Fibroblast of skin of abdomen (primary cell): ENCODE measurements at places on chromosomes 1 and 21.

GRCh38 chr1:23562137-23562876 is 3.0 kb upstream of the ID3 start:
- peak; percentile 98 for DNase-seq

GRCh38 chr1:172833954-172834353 is 175.1 kb downstream of the FASLG start:
- DNase-seq = no peak

DNA sequence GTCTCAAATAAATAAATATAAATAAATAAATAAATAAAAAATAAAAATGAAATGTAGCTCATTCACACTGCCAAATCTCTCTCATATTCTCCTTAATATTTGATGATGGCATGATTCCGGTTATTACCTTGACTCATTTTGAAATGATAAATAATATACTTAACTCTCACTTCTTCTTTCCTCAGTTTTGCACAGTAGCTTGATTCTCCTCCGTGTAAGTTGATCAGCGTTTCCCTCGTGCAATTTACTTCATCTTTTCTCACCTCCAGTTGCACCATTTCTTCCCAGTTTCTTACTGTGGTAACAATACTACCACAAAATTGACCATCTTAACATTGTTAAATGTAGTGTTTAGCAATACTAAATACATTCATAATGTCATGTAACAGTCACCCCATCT is 111.6 kb downstream of the RIPK4 start:
- no peak for DNase-seq

DNA sequence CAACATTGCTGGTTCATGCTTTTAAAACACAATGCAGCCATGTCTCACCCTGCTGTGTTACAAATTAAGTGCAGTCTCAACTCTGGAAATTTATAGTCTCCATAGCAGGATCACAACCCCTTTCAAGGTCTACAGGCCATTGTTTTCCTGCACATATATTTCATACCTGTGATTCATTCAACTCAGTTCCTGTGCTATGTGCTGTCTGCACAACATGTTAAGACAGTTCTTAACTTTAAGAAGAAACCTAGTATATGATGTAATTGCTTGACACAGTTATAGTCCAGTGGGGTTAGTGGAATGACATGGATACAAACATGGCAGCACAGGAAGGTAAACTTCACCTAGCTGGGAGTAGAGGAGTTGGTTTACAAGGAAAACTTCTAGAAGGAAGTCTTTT is 106.4 kb downstream of the IFI44 start:
- no peak for DNase-seq

DNA sequence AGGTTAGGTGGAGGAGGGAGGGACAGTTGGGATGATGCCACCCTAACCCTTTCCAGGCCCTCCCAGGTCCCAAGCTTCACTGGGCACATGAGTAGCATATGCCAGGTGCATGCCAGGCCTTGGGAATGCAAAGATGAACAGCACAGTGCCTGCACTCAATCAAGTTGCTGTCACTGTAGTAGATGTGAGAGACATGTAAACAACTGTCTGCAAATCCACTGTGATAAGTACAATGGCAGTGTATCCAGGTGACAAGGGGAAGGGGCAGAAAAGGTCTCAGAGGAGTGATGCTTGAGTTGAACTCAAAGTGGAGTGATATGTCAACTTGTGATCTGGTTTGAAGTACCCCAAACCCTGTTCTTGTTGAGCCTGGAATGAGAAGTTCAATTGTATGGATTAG is 49.5 kb upstream of the LRRN2 start:
- no peak for DNase-seq

DNA sequence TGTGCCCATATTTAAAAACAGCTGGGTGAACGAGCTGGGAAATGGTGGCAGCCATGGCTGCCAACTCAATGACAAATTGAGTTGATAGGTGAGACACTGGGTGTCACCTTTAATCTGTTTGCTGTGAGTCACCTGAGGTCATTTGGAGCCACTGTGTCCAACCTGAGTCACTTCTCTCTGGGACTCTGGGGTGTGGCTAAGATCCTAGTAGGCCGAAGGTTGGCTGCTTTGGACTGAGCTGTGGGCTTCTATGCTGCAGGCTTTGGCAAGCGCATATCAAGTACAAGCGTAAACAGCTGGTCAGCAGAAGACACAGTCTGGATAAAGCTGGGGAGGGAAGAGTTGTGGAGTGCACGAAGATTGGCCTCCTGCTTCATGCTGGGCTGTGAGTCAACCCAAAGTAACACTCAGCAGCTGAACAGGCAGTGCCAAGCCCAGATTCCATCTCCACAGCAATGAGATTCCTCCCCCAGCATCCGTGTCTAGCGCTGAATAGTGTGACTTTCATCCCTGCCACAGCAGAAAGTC is 24.0 kb downstream of the TEX35 start:
- peak; percentile 96 for DNase-seq

GRCh38 chr1:161799792-161800191 is 33.7 kb downstream of the ATF6 start:
- no peak for DNase-seq

GRCh38 chr21:17501107-17502006 is 11.5 kb upstream of the CXADR start:
- DNase-seq = no peak

DNA sequence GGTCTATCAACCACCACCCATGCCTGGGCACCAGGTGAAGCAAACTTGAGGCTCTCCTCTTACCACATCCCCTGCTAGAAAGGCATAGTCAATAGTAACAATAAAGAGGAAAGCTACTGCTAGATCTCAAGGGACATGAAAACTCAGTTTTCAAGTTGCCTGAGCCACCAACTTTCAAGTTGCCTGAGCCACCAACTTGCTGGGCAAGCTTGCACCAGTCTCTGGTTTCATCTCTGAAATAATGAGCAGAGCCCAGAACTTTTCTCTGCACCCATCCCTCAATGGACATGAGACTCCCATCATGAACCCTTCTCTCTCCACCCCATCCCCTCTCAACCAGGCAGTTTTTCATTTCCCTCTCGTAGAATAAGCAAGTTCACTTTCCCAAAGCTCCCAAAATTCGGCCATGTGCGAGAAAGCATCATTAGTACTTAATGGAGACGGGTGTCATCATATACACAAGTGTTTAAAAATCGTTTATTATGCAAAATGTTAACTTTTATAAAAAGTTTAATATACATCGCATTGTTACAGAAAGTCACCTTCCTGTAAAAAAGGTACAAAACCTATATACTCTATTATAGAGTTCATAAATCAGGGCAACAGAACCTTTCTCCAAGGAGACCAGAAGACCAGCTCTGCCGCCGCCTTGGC is 1.7 kb downstream of the ID3 start:
- no peak for DNase-seq

- DNase-seq = no peak
These were observed 628 bp upstream of the PLEKHM2 start for GRCh38 chr1:15683345-15684039.

GRCh38 chr1:119254067-119254720 is 113.7 kb upstream of the WARS2 start:
- no peak for DNase-seq

DNA sequence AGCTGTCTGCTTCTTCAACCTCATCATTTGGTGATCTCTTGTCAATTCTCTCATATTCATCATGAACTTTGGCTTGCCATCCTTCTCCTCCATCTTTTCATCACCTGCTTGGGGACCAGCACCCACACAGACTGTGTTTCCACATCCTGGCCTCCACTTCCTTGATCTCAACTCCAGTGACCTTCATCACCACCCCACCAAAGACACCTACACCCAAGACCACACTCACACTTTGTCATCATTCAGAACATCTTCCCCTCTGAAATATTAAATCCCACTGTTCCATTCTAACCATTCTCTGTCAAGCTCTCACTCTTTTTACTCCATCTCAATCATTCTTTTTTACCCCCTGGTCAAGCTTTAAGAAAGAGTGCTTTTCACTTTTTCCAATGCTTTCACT is 115.5 kb upstream of the VAV3 start:
- no peak for DNase-seq

DNA sequence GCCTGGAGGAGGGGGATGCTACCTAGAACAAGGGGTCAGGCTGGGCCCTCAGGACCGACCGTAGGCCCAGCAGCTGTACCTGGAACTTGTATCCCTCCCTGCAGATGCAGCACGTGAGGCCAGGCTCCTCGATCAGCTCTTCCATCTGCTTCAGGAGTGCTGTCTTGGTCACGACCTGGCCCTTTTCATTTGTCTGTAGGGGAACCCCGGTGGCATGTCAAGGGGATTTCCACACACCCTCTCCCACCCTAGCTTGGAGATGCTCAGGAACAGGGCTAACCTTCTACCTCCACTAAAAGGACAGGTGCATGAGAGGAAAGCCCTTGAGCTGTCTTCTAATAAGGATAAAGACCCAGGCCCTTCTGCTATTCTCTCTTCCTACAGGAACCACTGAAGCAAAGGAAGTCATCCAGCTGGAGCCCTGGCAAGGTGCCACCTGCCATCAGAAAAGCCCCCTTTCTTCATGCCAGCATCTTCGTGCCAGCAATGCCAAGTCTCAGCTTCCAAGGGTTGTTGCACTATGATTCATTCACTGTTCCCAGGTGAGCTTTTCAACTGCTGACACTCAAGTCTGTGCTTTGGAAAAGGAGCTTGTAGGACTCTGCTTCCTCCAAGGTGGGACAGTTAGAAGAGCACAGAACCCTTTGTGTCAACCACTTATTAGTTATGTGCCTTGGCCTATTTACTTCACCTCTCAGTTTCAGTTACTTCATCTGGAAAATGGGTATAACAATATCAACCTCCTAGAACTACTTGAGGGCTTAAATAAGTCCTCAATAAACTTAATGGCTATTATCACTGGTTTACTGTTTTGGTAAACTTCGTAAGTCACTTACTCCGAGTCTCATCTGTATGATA is 122.1 kb downstream of the UBR4 start:
- no peak for DNase-seq

DNA sequence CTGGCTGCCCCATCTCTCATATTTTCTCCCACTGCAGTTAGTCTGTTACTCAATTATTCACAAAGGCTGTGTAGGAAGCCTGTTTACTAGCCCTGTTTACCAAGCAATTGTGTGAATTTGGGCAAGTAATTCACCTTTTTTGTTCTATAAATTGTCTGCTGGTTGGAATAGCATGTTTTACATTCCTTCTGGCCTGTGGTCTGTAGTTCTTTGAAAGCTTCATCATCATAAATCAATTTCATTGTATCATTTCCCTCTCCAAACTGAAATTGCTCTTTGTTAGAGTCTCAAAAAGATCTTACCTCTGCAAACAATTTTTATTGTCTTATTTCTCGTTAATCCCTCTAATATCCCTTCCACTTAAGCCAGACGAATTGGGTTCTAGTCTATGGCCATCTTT is 1059.5 kb upstream of the ADGRL4 start:
- DNase-seq = peak; percentile 28

- DNase-seq = no peak
These were observed 21.4 kb downstream of the STUM start for GRCh38 chr1:226569879-226570547.

- DNase-seq = peak; percentile 35
These were observed 2.5 kb upstream of the LMO4 start for GRCh38 chr1:87325982-87326738.

DNA sequence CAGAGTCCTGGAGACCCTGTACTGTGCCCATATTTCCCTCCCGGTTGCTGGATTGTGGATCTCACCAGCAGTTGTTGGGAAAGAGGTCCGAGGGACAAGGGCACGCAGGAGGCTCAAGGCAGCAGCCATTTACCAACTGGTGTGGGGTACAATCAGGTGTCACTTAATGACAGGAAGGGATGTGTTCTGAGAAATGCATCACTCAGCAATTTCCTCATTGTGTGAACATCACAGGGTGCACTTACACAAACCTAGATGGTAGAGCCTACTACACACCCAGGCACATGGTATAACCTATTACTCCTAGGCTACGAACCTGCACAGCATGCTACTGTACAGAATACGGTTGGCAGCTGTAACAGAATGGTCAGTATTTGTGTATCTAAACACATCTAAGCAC is 20.7 kb downstream of the SLC44A3 start:
- DNase-seq = no peak

DNA sequence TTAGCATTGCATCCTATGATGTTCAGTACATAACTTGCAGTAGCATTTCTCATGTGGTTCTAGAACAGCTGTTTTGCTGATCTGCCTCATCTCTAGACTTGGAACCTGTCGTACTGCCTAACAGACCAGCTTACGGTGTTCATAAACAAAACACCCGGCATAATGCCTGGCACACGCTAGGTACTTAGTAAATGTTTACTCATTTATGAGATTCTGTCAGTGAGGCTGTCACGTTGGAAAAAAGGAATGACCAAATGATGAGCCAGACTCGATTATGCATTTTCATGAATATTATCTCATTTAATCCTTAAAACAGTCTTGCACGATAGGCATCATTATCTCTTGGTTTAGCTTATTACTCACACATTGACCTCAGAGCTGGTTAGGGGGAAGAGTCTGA is 46.4 kb downstream of the CACHD1 start:
- no peak for DNase-seq

DNA sequence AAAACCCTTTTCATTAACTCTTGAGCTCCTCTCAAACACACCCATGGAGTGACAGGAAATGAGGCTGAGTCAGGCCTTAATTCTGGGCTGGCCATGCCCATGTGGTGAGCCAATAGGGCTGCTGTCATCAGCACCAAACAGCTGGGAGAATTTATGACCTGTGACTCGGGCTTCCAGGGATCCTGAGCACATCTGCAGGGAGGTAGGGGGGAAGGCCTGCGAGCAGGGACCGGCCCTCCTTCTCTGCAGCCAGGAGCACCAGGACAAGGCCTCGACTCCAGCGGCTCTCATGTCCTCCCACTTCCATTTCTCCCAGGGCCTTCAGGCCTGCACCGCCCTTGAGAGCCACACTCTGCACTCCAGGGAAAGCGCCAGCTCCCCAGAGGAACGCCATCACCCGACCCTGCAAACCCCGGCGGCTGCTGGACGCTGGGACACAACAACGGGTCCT is 14.6 kb downstream of the RIPK4 start:
- peak; percentile 94 for DNase-seq

DNA sequence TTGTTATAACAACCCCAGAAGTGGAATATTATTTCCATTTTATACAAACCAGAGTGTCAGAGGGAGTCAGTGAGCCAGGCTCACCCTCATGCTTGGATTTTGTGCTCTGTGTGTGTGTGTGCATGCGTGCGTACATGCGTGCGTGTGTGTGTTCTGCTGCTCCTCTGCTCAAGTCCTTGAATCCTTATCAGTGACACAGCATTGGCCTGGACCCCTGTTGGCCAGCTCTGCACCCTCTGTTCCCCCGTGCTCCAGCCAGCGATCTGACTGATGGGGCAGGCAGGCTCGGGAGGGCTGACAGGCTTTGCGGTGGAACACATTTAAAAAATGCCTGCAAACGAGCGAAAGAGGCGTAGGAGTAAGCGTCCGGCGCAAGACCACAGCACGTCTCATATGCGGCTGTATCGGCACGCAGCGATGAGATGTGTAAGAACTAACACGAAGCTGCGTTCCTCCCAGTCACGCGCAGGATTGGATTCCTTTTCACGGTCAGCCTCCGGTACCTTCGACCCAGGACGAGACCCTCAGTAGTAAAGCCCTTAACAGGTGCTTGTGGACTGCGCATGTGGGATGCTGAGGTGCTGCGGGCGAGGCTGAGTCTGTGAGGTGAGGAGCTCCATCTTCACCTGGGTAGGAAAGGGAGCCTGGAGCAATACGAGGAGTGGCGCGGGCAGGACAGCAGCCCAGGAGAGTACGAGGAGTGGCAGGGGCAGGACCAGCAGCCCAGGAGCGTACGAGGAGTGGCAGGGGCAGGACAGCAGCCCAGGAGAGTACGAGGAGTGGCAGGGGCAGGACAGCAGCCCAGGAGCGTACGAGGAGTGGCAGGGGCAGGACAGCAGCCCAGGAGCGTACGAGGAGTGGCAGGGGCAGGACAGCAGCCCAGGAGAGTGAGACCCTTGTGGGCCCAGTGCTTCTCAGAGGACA is 130.9 kb downstream of the GALNT2 start:
- no peak for DNase-seq

GRCh38 chr1:44315521-44315920 is 39.5 kb downstream of the ERI3 start:
- no peak for DNase-seq
